ENCODE measurements at places on chromosomes 7 and 10.
A peak's percentile ranks its signal among the peaks of the same experiment; 100 is the strongest.

DNA sequence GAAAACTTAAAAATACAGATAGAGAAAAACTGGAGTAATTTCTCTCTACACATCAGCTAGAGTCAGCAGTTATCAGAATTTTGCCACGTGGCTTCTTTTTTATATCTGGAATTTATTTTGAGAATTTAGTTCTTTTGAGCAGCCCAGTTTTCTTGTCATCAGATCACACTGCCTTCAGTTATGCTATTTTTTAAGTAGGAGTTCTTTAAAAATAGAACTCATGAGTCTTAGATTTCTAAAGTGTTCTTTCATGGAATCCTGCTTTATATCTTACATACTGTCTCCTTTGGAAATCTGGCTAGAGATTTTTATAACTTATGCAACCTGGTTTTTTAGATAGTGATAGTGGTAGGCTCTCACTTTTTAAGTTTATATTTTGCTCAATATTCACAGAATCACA is 24.2 kb downstream of the AGR2 start:
- DNase-seq, result no peak

DNA sequence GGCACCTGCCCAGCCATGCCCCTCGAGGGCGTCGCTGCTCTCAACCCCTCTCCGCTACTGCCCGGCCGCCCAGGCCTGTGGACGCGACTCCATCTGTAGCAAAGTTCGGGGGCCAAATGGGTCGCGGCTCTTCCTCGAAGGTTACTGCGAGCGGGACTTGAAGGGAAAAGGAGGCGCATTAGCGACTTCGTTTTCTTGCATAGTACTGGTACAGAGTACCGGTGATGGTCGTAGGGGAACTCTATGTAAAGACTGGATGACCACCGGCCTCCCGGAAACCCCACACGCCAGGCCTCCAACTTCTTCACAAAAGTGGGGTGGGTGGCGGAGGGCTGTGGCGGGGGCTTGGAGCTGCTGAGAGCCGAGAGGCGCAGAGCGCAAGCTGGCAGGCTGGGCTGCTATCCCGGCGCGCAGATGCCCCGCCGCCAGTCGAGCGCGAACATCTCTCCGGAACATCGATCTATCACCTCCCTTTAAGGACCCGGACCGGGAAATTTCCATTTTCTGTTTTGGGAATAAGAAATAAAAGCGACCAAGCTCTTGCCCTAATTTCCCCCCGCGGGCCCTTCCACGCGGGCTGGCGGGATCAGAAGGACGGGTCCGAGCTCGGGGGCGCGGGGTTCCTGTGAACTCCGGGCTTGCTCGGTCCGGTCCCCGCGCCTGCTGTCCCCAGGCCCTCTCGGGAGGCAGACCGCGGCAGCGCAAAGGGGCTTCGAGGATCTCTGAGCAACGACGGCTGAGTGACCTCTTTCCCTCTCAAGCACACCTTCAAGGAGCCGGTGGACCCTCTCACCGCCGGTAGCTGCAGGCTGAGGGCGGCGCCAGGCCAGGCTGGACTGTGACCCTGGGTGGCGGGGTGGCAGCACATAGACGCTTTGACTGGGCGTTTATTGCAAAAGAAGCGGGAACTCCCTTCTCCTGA is 12.2 kb upstream of the FEZF1 start:
- no peak for DNase-seq

- no peak for DNase-seq
Measured at GRCh38 chr10:115129752-115130151, 36.6 kb downstream of the ATRNL1 start.

DNA sequence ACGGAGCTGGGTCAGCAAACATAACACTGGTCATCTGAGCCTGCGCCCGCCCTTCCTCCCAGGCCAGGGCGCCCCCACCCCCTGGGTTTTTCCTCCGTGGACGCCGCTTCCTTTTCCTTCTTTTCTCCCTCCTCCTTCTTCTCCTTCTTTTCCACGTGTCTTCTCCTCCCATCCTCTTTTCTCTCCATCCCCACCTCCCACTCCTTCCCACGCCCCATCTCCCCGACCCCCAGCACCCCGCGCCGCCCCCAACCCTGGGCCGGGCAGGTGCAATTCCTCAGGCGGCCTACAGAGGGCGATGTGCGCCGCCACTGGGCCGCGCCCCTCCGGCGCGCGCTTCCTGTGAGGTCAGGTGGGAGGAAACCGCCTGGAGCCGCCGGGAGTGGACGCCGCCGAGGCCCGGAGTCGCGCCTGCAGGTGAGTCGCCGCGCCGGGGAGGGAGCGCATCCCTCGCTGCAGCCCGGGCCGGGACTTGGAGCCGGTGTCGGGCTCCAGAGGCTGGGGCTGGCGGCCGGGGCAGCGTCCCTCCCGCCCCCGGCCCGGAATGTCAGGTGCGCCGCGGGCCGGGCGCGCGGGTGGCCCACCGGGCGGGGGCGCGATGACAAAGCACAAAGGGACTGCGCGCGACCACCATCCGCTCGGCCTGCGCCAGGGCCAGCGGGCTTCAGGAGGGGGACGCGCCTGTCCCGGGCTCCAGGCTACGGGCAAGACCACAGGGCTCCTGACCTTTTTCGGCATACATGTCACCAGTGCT is at the start of gene FAM241B:
Gene FAM241B (plus strand): TSS at position 351 of the 754 bp plus-strand sequence. CDS start 1,497 bp downstream, outside the sequence.
- DNase-seq, result no peak

- no peak for DNase-seq
Measured at GRCh38 chr7:150940431-150941102, 37.6 kb downstream of the KCNH2 start.

GRCh38 chr10:22461891-22462290 is 116.6 kb downstream of the SPAG6 start:
- no peak for DNase-seq

DNA sequence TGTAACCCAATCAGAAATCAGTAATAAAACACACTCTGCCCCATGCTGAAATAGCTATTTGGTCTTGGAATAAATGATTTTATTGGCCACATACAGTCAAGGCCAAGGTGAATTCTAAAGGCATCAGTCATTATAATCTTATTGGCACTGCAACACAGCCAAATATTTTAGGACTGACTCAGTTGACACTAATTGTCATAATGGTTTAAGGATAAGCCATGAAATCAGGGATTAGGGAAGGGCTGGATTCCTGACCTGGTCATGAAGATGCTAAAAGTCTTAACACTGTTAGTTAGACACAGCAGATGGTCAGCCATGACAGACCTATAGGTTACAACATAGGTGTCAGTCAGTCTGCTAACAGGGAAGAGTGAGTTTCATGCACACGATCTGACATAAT is 330.3 kb upstream of the NPSR1 start:
- no peak for DNase-seq

DNA sequence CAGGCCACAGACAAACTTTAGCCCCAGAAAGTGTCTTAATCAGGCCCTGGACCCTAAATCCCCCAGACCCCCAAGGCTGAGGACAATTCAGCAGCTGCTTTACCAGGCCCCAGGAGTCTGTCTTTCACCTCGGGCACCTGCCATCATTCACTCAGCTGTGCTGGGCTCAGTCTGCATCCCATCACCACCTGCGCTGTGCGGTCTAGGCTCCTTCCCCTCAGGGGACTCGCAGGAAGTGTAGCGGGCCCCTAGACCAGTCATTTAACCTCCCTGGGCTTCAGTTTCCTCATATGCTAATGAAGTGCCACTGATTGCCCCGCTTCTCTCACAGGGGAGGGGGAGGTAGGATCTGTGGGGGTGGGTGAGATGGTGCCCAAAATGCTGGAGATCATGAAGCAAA is 76.4 kb upstream of the ZMIZ1 start:
- no peak for DNase-seq

DNA sequence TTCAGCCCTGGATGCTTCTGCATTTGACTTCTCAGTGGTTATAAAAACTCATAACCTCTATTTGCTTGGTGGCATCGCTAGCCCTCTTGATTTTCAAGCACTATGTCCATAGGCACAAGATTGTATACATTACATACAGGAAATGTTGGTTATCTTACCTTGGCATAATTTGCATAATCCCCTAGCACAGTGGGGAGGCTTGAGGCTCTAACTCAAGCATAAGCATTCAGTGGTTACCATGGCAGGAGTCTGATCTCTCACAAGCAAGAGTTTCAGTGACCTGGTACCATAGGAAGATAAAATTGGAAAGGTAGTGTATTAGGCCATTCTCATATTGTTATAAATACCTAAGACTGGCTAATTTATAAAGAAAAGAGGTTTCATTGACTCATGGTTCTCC is 121.8 kb downstream of the PLXDC2 start:
- DNase-seq, result no peak

GRCh38 chr7:129522088-129522970 is 20.0 kb downstream of the SMKR1 start:
- DNase-seq, result no peak

- DNase-seq, result no peak
Measured at GRCh38 chr7:140672382-140673062, at the start of gene ADCK2. ADCK2 (plus strand) TSS chr7:140672945; CDS start chr7:140673331, 386 bp downstream.

GRCh38 chr7:129427526-129428045 is 6.6 kb upstream of the STRIP2 start:
- no peak for DNase-seq

DNA sequence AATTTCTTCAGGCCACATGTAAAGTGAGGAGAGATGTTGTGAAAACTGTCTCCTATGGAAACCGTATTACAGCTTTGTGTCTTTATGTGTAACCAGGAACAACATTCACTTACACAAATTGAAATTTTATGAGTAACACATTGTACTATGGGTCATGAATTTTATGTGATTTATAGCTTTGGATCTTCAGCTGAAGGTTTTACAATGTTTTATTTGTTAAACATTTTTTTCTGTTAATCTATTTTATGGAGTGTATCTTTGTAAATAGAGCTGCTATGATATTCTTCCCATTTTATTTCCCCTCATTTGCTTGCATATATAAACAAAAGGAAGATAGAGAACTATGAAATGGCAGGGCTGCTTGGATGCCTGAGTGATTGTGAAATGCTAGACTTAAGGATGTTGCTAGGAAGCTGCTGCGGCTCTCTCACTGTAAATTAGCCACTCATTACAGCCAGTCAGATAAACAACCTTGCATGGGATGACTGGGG is 104.5 kb upstream of the PCLO start:
- peak; percentile 54 for DNase-seq

- DNase-seq, result no peak
Measured at GRCh38 chr7:80002865-80003264, 131.8 kb upstream of the GNAI1 start.

GRCh38 chr7:103538964-103539709 is 93.1 kb upstream of the SLC26A5 start:
- no peak for DNase-seq

GRCh38 chr7:111763221-111763801 is 201.0 kb upstream of the IMMP2L start:
- no peak for DNase-seq

DNA sequence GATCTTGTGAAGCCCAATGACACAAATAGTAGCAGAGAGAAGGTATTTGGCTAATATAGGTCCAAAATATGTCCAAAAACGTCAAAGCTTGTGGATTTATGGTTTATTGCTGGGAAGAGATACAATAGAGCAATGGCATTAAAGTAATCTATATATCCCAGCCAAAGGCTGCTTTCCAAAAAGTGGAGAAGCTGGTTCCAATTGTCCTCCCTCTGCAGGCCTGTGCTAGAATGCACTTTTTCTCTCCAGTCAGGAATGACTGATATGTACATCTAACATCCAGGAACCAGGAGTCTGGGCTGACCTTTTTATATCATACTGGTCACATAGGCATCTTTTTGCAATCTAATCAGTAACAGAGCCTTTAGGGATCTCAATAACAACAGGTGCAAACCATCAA is 167.1 kb upstream of the FAM3C start:
- no peak for DNase-seq

DNA sequence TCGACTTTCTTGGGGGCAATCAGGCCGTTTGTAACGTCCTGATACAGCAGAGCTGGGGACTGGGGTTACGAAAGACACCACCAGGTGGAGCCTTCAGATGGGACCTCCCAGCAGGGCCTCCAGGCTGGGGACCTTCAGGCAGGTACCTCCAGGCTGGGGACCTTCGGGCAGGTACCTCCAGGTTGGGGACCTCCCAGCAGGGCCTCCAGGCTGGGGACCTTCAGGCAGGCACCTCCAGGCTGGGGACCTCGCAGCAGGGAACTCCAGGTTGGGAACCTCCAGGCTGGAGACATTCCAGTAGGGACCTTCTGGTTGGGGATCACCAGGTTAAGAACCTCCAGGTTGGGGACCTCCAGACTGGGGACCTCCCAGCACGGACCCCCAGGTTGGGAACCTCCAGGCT is 23.5 kb upstream of the GPR146 start:
- no peak for DNase-seq

DNA sequence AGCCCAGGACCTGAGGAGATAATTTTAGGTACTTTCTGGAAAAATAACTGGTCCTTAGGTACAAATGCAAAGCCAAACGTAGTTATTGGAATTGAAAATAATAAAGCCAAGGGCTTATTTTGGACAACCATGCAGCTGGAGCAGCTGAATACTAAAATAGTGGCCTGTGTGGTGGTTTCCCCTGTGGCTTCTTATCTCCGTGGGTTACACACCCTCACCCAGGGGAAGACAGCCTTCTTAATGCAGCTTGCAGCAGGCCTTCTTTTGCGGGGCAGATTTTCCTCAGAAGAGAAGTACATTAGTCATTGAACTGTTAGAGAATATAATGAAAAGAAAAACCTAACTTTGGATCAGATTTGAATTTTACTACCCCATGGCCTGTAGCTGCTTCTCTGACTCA is 133.5 kb downstream of the ST7 start:
- DNase-seq, result no peak

DNA sequence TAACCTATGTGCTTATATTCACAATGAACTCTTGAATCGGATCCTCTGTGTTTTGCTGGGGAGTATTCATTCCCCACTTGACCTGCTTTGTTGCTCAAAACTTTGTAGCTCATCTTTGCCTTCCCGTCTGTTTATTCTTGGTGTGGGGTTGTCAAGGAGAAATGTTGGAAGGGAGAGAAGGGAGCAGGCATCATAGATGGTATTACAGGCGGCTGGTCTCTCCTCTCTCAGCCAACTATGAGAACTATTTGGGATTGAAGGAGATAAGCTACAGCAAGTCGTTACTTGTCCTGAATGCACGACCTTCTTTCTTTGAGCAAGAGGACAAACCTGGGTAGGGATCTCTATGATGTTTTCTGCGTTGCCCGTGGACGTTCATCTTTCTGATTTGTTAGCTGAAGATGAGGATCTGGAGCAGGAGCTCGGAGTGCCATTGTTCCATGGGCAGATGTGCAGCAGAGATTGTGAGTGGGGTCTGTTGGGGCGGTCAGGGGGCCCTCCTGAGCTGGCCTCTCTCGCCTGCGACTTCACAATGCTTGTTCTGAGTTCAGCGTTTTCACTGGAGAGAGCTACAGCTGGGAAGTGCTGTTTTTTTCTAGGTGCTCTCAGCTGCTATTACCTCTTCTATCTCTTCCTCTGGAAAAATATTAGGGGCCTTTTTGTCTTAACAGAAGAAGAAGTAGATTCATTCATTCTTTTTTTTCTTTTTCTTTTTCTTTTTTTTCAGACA is 126.9 kb upstream of the KLF6 start:
- DNase-seq, result no peak

DNA sequence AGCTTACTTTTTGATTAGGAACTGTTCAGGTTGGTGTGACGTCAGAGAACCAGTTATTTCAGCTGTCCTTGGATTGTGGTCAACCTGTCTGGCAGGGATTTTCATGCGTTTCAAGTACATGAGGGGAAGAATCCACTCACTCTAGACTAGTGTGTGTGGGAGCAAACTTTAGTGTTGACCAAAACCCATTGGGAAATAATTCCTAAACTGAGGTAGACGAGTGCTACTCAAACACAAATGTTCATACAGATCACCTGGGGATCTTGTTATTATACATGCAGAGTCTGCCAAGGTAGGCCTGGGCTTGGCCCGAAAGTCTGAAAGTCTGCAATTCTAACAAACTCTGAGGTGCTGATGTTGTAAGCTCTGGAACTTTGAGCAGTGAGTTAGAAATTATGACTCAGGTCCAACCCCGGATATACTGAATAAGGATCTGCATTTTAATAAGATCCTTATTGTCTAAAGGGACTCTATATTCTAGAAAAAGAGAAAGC is 111.1 kb upstream of the CREB5 start:
- no peak for DNase-seq

Data from NCI-H2081 treated with DMSO at 0.1 percent for 48 hours (cell line).